CD4-positive, alpha-beta T cell treated with Interleukin-4 for 1 hour (primary cell): ENCODE measurements at places on chromosomes 4 and X.

- DNase-seq = no peak
These were observed 1043.1 kb upstream of the PABPC4L start for GRCh38 chr4:135244696-135245095.

- DNase-seq = no peak
These were observed 17.1 kb downstream of the VSIG4 start for GRCh38 chrX:66022632-66023384.

- DNase-seq = no peak
These were observed 72.3 kb downstream of the NR3C2 start for GRCh38 chr4:148369919-148370318.

- no peak for DNase-seq
These were observed 776.6 kb upstream of the LCORL start for GRCh38 chr4:18798123-18798522.

DNA sequence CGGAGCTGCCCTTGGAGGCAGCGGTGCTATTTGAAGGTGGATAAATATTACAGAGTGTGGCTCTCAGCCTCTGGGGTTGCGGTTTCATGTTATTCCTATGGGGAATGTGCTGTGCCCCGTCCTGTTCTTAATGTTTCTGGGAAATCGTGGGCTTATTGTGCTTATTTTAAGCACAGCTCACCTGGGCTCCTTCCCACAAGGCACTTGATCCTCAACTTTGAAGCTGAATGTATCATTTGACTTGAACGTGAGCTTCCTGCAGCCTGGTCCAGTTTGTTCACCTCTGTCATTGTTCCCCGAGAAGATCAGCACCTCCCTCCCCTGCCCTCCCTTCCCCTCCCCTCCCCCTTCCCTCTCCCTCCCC is 3.9 kb downstream of the SORCS2 start:
- DNase-seq = no peak

- DNase-seq = no peak
These were observed 54.6 kb downstream of the FNIP2 start for GRCh38 chr4:158823461-158823873.
